ENCODE measurements at places on chromosomes 4 and X.

GRCh38 chr4:17058536-17058915 lies 160.1 kb upstream of the LDB2 start:
- no peak for DNase-seq

DNA sequence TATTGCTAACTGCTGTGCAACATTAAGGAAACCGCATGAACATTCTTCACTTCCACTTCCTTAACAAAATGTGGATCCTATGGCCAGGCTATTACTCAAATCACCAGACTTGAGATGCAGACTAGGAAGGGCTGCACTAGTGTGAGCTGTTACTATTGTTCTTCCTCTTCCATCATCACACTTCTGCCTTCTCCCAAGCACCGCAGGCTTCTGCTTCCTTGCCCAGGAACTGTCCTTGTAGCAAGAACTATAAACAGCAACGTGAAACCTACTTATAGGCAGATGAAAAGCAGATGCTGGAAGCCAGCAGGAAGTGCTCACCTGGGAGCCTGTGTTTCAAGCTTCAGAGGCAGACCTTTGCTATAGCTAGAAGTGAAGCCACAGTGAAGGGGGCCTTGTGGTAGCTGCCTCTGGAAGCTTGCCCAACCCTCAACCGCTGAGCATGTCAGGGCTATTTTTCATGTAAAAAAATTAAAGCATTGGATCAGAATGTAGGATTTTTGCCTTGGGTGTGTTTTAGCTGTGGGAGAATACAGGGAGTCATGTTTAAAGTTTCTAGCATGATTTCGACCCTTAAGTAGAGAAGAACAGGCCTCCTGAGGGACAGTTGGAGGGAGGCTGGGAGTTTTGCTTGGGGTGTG lies 43.9 kb downstream of the CLNK start:
- no peak for DNase-seq

DNA sequence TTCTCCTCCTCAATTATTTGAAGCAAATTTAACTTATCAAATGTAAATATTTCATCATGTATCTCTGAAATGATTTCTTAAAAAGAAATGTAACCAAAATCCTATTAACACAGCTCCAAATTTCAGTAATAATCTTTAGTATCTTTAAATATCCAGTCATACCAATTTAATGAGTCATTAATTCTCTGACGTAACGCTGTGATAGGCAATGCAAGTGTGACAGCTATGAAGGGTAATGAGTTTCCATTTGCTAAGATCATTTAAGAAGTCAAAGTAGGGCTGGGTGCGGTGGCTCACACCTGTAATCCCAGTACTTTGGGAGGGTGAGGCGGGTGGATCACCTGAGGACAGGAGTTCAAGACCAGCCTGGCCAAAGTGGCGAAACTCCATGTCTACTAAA lies 15.6 kb downstream of the RPS3A start:
- no peak for DNase-seq

DNA sequence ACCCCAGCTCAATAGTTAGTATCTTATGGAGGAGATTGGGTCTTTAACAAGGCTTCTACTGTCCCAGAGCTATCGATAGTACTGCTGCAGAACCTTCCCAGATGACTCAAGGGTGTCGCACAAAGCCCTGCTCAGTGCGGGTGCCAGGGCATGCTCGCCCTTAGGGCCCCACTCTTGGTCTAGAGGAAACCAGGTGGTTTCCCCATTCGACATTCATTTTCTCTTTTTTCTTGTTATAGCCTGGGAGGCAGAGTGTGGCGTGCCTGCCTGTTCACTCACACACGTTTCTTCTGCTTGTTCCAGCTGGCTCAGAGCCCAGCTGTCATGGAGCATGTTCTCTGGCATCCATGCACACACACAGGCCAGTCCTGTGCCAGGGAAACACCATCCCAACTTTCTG lies 144.5 kb downstream of the SMIM20 start:
- no peak for DNase-seq

DNA sequence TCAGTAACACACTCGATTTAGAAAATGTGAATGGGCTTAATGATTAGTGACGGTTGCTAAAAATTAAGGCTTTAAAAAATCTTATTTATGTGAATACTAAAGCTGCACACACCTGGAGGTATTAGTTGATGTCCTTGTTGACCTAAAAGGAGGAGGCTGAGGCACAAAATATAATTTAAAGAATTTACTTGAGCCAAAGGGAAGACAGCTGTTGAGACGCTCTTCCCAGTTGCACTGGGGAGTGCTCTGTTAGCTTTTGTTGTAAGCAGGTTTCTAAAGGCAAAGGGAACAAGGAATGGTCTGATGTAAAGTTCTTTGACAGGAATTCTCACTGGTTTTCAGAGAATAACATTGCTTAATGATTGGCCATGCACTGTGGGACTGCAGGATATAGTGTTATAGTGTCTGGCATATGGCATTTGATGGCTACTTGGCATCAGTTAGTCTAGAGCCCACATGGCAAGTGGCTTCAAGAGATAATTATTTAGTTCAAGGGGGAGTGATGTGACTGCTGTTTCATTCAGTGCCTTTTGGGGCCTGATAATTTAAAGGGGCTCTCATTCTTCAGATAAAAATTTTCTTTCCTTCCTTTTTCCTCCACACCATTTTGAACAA lies 30.8 kb upstream of the PGM2 start:
- no peak for DNase-seq

- no peak for DNase-seq
These were observed 56.4 kb downstream of the FAM53A start for GRCh38 chr4:1627417-1628313.

GRCh38 chrX:107710617-107711391 lies 64.8 kb downstream of the TSC22D3 start:
- DNase-seq, result peak; percentile 63

DNA sequence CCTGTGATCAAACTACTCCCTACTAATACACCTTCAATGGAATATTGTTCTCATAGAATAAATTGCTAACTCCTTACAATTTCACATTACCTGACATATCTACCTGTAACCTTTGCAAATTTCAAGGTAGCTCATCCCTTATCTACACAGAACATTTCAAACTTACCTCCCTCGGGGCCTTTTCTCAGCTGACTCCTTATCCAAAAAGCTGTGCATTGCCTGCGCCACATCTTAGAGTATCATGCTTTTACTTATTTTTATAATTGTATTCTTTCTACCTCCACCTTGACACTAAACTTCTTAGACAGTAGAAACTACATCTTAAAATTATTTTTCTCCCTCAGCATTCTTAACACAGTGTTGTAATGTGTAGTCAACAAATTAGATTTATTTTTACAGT lies 198.5 kb downstream of the FBXO8 start:
- no peak for DNase-seq

- DNase-seq, result no peak
These were observed 13.2 kb downstream of the HAND2 start for GRCh38 chr4:173516621-173517524.

GRCh38 chr4:71322425-71322824 lies 16.4 kb upstream of the SLC4A4 start:
- DNase-seq, result no peak

DNA sequence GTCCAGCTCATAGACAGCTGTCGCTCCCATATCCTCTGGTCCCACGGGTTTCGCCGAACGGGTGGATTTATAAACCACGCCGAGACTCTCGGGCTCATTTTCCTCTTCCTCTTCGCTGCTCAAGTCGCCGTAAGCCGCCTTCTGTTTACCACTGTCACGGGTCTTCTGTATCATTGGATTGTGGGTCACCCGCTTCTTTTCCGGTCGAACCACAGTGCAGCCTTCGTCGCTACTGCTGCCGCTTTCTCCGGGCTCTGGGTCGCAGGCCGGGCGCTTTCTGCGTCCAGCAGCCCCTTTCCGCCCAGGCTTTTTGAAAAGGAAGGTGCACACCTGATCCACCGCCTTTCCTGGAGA lies 311 bp downstream of the RNF113A start:
- DNase-seq, result no peak

- DNase-seq, result no peak
These were observed 23.9 kb downstream of the ACSL4 start for GRCh38 chrX:109709129-109709631.

DNA sequence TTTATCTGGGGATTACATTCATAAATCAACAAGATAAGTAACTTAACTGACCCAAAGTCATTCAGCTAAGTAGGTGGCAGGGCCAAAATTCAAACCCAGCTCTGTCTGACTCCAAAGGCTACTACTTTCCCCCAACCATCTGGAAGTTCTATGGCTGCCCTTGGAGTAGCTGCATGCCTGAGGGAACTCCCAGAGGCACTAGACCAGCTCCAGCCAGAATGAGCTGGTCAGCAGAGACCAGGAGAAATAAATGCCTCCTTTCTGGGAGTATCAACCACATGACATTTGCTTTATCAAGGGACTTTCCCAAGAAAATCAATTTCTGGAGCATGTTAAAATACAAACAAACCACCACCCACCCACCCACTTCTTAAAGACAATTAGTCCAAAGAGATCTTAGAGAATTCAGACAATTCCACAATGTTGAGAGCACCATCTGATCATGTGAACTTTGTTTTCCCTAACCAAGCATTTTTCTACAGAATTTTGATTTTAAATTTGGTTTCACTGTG lies 180.5 kb downstream of the EFHC2 start:
- DNase-seq, result peak; percentile 39

- DNase-seq, result peak; percentile 88
These were observed at the start of gene LNX1 for GRCh38 chr4:53591372-53591892. TSS of gene LNX1 (minus strand) at chr4:53591486. CDS start at chr4:53574002, 17,484 bp downstream.

DNA sequence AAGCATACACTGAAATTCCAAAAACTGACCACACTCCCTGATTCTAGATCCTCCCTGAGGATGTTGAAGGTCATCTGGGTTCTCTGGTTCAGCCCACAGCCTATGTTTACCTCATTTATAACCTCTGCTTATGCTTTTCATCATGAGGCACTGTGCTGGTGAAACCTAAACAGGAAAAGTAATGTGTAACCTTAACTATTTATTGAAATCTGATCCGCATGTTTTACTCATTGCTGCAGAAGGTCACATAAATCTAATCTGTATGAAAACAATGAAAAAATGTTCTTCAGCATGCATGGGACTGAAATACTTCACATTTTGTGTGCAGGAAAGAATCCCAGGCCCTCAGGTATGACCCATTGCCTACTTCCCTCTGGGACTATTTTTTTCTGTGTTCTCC lies 30.3 kb downstream of the UCHL1 start:
- DNase-seq, result no peak

DNA sequence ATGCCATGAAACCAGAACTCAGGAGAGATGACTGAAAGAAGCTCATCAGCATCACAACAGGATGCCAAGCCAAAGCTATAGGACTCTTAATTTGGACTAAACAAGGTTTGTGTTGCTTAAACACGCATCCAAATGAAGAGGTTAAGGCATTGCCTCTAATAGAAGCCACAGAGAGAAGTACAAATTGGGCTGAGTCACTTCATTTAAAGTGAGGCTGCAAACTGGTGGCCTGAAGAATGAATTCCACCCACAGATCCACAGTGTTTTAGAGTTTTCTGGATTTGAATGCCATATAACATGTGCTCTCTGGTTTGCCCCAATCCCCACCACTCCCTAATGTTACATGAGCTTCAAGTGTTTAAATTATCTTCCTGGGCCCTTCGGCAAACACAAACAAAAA lies 103.5 kb downstream of the FIP1L1 start:
- no peak for DNase-seq

- DNase-seq, result no peak
These were observed 1119.8 kb upstream of the INTU start for GRCh38 chr4:126512979-126513378.

GRCh38 chr4:122739174-122739573 lies 6.7 kb downstream of the BBS12 start:
- DNase-seq, result no peak

GRCh38 chr4:2074588-2074987 lies 15.5 kb downstream of the NAT8L start:
- DNase-seq, result no peak

GRCh38 chrX:314049-314448 lies 4.5 kb downstream of the GTPBP6 start:
- DNase-seq, result no peak

DNA sequence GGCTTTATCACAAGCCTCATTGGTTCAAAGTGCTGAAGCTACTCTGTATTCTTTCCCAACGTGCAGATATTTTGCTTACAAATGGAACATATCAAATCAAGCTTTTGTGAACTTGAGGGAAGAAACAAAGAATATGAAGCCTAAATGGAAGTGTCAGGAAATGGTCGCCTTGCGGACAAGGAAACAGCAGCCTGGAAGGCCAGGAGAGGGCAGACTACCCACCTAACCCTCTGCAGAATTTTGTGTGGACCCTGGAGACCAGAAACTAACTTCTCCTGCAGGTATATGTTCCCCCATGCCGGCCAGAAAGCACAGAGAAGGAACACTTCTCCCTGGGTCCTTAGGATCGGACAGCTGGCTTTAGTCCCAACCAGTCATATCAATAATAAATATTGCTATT lies 1425.8 kb downstream of the PCDH7 start:
- no peak for DNase-seq

GRCh38 chrX:100975212-100975611 lies 5.7 kb downstream of the ARL13A start:
- DNase-seq, result no peak

DNA sequence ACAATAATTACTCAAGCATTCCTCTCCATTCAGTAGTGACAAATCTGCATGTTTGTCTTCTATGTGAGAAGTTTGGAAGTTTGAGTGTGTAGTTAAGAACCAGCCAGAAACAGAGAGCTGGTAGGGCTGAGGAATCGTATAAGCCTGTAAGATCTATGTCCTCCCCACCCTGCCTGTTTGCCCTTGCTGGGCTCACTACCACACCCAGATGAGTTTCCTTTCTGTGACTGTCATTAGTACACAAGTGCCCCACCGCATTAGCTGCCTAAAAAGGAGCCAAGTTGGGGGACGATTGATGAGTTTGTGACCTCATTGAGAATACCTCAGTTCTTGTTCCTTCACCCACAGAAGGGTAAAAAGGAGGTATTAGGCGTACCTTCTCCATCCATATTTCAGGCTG lies 28.3 kb downstream of the DOCK11 start:
- no peak for DNase-seq

- DNase-seq, result no peak
These were observed 406.8 kb downstream of the TMA16 start for GRCh38 chr4:163901319-163901718.

GRCh38 chr4:78650106-78651024 lies 98.8 kb downstream of the ANXA3 start:
- DNase-seq, result no peak

DNA sequence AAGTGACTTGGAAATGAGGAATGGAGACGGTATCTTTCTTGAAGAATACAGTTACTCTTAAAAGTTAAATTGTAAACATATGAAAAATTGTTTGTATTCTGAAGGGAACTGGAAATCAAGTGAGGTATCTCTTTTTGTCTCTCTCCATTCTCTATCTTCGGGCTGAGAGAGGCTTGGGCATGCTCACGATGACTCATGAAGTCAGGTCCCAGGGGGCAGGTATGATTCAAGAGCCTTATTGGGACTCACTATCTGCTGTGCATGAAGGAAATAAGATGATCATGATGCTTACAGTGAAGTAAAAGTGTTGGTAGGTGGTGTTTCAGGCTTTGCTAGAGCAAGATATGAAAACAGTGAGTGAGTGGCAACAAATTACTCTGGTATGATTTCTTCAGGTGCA lies 200.4 kb upstream of the PITX2 start:
- no peak for DNase-seq

DNA sequence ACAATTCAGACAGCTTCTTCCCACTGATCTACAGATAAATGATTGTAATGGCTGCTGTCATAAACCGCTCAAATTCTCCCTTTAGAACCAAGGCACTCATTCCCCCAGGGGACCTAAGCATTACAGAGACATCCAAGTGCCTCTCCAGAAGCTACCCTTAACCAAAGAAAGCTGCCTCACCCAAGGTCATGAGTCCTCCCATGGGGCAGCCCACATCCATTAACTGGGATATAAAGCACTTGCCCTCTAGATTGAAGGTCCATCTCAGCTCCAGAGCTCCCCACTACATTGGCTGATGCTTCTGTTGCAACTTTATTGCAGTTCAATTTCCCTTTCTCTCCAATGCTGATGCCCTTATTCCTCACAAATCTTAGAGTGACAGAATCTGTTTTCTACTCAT lies 40.5 kb upstream of the DCAF8L2 start:
- DNase-seq, result no peak

Measured in Calu3 (cell line).